Activated CD4-positive, alpha-beta T cell treated with anti-CD3 and anti-CD28 coated beads, Interleukin-2, amount 50 U/mL, for 1 hour (primary cell): ENCODE measurements at places on chromosomes 3 and 15.

GRCh38 chr3:51373658-51374421, 11.3 kb upstream of the MANF start:
- no peak for DNase-seq

DNA sequence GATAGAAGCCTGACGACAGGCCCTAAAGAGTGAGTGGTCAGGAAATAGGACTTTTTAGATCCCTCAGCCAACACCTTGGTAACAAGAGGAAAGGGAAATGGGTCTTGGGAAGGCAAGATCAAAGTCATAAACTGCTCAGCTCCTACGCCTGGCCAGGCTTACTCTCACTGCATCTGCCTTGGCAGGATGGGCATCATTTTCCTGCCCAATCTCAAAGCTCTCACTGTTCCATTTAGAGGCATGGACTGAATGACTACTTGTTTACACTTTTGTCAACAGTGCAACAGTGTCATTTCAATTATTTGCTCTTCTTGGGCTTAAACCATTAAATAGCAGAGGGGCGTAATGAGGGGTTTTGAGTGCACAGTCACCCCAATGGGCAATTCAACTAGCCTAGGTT, 808.7 kb downstream of the GRM7 start:
- DNase-seq, result no peak

DNA sequence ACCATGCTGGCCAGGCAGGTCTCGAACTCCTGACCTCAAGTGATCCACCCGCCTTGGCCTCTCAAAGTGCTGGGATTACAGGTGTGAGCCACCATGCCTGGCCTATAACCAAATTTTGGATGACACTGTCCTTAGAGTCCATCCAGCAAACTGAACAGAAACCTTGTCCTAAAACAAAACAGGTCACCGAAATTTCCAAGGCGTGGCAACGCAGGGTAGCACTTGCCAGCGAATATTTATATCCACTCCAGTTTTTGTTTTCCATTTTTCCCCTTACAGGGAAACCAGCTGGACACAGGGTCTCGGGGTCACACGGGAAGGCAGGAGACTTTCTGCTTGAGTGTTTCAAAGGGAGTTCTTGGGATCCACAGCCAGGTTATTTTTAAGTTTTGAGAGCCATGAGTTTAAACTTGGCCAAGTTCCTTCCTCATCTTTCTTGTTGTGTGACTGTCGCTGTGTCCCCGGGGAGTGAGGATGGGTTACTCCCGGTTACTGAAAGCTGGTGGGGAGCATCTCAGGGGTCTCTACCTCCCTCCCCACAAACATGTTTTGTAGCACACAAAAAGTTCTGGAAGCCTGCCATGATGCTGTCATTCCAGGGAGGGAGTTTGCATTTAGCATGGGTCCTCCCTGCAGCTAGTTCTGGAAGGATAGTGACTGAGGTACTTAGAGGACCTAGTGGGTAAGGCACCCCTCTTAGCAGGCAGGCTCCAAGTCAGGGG, 12.6 kb downstream of the LIMD1 start:
- no peak for DNase-seq

- no peak for DNase-seq
These were observed 177.0 kb downstream of the PDCD6IP start for GRCh38 chr3:33975463-33975862.

DNA sequence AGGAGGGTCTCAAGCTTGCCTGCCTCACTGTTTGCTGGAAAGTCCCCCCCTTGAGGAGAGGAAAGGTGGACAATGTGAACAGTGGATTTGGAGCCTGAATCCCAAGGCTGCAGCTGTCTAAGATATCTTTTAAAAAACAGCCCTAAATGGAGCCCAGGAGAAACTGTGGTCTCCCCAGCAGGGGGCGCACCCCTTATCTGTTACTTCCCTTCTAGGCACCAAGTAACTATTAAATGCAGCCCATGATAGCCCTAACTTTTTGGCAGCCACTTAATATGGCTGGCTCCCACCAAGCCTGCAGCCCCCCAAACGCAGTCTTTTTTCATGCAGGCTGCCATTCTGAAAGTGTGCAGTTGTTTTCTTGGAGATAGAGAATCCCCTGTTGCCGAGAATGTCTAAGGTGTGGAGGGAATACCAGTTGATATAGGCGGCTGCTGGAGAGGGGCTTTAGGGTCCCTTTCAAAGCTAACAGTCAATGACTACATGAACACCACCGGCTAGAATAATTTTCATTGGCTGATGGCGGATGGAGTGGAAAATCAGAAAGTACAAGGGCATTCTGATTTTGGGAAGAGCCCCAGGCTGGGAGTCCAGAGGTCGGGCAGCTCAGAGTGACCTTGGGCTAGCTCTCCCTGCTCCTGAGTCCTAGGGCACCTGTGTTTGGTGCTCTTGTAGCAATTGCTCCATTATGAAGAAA, 1.3 kb downstream of the RHCG start:
- no peak for DNase-seq

DNA sequence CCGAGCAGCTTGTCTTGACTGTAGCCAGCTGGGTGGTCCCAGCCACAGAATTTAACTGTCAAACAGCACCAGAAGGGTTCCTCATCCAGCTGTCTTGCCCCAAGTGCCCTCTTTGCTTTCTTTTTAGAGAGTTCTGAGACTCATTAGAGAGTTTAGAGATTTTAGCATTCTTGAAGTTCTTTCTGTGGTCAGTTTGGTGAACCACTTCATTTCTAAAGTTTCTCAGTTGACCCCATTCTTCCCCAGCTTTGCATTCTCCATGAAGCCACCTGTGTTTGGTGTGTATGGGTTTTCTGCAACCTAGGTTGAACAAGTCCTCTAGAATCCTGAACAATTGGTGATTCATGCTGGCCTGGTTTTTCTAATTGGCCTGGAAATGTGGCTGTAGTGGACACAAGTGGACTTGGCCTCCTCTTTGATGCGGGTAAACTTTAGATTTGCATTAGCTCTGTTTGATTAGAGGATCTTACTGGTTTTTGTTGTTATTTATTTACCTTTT, 33.7 kb downstream of the FLNB start:
- no peak for DNase-seq

DNA sequence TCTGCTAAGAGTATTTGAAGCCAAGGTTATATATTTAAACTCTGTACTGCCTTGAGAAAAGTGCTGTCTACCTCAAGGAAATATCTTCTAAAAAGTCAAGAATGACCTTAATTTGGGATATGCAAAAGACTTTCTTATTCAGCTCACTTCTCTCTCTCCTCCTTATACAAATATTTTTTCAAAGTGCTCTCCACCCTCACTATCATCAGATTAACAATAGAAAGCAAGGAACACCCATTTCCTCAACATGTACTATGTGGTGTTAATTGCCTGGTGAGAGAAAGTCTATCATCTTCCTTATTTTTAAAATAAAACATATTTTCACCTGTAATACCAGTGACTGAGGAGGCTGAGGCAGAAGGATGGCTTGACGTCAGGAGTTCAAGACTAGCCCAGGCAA, 44.4 kb upstream of the RSL24D1 start:
- no peak for DNase-seq

GRCh38 chr15:66623801-66624453, 58.1 kb upstream of the LCTL start:
- DNase-seq, result no peak

GRCh38 chr3:4726549-4726948, 233.4 kb downstream of the ITPR1 start:
- DNase-seq, result no peak

GRCh38 chr15:64982472-64982871, 7.2 kb downstream of the SPG21 start:
- no peak for DNase-seq

DNA sequence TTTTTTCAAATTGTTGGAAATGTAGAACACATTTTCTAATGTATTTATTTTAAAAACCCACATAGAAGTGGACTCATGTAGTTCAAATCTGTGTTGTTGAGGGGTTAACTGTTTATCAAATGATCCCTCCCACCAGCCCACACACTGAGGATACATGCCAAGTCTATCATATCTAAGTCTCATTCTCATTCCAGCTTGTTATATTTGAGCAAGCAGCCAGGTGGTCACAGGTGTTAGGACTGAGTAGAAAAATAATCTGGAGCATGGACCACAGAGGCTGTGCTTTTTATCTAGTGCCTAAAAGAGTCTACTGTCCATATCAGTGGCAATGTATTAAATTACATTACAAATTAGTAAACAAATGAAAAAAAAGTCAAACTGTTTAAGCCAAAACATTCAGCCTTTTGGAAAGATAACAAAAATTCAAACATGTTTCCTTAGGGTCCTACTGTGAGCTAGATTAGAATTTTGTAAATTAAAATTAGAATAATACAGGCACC, 20.7 kb upstream of the SPESP1 start:
- DNase-seq, result no peak

DNA sequence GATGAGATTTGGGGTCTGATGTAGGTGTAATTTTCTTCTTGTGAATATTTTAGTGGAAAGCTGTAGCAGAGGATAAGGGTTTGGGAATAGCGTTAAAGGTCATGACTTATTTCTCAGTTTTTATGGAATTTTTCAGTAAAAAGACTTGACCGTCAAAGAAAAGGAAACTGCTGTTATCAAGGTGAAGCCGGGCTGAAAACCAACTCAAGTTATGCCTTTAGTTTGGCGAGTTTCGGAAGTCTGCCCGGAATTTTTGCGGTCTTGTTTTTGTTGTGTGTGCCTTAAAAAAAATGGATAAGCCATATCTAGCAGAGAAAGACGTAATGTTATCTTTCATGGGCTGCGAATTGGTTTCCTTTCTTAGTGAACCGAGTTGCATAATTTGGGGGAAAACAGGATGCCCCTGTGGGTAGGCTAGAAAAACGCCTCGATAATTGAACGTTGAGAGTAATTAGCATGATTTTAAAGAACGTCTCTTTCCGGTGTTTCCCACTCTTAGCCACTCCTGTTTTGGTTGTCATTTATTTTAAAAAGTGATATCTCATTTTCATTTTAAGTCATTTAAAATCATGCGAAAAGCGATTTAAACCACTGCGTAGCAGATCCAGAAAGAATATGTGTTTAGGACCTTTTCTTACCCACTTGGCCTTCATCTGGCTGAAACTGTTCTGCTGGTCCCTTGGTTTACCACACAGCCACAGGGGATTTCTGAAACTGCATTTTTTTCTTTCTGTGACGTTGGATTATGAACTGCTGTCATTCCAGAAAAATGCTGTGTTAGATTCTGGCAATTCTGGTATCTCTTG, 1.1 kb downstream of the NFKBIZ start:
- DNase-seq, result peak; percentile 26
